ENCODE measurements at places on chromosomes 3 and 15. TPM values are rescaled to one million over a fixed set of nuclear protein-coding genes. Genes with fewer than 3 reads are reported as not detected.

GRCh38 chr3:34508732-34509131 is 710.3 kb downstream of the PDCD6IP start:
- DNase-seq = no peak

- no peak for DNase-seq
Observed at GRCh38 chr3:126464494-126464893, 11.2 kb downstream of the ZXDC start.

The CLRN1 gene
- not detected for polyA plus RNA-seq

DNA sequence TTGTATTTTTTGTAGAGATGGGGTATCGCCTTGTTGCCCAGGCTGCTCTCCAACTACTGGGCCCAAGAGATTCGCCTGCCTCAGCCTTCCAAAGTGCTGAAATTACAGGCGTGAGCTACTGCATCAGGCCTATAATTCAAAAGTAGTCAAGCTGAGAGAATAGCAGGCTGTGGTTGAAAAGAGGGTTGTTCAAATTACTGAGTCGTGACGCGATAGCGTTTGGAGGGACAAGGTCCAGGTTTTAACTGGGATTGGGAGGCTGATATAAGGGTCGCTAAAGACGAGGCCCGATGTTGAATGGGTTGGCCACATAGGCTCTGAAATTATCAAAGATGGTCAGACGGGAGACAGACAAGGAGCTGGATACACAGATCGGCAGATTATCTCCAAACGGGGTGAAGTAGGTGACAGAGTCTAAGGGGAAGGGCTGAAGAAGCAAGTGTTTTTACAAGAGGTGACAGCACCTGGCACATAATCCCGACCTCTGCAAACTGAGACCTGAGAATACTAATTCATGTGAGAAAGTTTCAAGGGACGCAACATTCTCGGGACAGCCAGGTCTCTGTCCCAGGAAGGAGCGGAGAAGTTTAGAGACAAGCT is 759 bp upstream of the ARID3B start:
- DNase-seq = peak; percentile 59

The WNT5A gene
- polyA plus RNA-seq = 0.67 TPM

GRCh38 chr3:1910322-1910721 is 188.3 kb upstream of the CNTN4 start:
- no peak for DNase-seq

DNA sequence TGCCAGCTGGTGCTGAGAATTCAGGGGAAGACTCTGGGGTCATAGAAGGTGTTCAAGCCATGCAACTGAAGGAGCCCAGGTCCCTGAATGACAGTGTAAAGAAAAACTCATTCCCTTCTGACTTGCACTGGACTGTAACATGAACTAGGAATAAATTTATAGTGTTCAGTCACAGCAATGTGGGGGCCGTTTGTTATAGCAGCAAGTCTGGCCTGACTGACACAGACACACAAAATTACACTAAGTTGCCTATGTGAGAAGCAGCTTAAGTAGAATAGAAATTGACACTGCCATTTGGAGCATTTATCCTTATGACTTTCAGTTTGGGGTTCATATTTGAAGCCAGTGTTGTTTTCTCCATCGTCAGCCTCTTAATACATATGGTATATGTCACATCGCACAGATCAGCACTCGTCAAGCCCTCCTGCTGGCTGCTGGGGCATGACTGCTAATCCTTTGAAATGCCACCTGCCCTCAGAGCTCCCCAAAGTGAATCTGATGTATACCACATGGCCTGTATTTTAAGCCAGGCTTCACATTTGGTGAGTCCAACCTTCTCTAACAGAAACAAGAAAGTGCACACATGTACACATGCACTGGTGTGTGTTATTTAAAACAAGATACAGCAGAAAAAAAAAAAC is 17.1 kb upstream of the HEG1 start:
- no peak for DNase-seq

The SUSD5 gene
- polyA plus RNA-seq = 1.2 TPM

The LTK gene
- polyA plus RNA-seq = 6.7 TPM

DNA sequence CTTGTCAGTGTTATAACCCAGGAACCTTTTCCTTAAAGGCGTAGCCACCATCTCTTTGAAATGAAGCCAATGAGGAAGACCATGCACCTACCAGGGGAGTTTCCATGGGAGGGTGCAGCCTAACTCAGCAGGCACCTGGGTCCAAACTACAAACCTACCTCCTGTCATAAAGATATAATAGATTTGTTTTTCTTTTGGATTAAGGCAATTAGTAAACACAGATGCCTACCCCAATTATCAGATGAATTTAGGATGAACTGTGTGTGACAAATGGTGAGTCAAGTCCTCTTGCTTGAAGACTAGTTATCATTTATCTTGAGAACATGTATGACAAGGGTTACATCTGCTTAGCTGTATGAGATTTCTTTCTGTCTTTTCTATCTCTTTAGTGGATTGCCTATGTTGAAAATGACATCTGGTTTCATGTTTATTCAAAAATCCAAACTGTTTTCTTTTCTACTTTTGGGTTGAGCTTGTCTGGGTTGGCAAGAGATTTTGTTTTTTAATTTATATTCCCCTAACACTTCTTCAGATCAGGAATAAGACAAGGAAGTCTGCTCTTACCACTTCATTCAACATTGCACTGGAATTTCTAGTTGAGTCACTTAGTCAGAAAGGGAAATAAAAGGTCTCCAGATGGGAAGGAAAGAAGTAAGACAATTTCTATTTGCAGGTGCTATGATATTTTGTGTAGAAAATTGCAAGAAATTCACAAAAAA is 149.9 kb downstream of the NEK10 start:
- no peak for DNase-seq

DNA sequence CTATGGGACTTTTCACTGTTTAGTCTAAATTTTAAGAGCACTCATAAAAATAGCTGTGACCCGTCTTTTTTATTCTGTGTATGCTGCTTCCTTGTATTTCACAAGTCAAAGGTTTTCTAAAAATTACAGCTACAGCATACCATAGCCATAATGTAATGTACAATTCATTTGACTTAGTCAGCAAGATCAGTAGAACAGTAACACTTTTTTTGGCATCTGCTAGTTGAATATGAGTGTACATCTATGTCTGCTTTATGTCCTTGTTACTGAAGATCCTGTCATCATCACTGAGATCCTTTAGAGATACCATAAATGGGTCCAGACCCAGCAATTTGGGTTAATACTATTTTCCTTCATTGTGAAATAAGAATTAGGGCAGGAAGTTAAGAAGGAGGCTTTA is 42.2 kb downstream of the CMSS1 start:
- peak; percentile 59 for DNase-seq

DNA sequence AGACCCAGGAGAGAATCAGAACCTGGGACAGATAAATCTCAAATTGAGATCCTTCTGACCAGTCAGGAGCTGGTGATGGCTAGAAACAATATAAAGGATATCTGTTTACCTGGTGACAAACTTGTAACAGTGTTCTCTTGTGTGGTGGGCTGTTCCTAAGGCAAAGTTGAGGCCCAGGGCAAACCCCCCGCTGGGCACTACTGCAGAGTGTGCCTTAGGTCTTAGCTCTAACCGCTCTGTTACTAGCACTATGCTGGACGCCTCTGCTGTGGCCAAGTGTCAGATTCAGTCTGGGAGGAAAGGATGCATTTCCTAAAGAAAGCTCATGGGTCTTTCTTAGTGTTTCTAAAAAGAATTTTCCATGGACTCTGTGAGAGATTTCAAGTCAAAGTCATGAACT is 146.5 kb upstream of the MEIS2 start:
- no peak for DNase-seq

DNA sequence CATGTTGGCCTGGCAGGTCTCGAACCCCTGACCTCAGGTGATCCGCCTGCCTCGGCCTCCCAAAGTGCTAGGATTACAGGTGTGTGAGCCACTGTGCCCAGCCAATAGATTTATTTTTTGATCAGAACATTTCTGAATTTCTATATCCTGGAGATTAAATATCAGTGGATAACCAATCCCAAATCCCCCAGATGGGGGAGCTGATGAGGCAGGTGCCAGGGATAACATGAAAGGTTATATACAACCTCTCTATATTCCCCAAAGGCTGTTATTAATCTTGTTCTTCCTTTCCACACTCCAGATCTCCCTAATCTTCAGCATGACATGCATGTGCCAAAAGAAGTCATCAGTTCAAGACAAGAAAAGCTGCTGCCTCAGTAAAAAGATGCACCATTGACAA is 112.3 kb downstream of the WDR76 start:
- DNase-seq = no peak

The CASR gene
- 14.8 TPM for polyA plus RNA-seq

DNA sequence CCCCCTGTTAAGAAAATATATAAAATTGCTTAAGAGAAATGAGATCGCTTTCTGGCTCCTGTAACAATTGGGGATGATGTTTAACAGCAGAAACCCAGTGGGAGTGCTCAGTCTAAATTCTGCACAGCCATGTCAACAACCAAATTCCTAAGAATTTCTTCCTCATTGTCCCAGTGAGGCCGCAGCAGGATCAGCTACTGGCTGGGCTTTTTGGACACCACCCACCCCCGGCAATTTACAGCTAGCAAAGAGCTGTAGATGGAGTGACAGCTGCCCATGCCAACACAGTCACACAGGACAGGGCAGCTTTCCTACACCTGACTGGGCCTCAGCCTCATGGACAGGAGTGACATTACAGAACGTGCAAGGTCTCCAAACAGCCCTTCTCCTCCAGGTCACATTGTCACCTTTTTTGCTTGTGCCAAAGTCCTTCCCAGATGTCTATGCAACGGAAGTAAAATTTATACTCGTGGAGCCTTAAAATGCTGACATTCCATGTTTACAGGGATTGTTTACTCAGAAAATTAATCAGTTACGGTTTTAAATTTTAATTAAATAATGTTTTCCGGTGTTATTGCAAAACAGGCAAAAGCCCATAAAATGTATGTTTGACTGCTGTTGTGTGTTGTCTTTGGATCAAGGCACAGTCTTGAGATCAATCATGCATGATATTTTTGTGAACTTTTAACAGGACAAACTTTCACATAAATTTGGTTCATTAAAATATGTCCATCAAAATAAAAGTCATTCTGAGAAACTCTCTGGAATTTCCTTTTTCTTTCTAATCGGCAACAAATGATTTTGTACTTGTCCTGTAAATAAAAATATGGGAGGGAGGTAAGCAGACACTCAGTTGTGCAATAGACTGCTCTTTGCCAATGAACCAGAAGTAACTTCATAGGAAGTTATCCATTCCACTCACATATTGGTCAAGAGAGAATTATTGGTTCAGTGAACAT is 943.2 kb downstream of the MCTP2 start:
- DNase-seq = peak; percentile 85

DNA sequence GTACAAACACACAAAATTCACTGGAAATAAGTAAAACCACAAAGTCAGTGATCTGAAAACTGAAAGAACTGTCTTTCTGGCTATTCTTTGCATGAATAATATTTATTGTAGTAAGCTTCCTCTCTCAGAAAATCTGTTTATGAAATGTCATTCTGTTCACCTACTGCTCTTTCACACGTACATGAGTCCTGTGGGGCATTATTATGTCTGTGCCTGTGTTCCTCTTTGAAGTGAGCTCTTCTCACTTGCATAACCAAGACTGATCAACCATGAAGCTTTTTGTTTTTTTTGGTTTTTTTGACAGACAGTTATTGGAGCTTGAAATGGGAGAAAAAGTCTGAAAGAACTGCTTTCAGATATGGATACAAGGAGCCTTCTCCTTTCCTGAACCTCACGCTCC is 195.8 kb downstream of the PLCH1 start:
- peak; percentile 29 for DNase-seq

DNA sequence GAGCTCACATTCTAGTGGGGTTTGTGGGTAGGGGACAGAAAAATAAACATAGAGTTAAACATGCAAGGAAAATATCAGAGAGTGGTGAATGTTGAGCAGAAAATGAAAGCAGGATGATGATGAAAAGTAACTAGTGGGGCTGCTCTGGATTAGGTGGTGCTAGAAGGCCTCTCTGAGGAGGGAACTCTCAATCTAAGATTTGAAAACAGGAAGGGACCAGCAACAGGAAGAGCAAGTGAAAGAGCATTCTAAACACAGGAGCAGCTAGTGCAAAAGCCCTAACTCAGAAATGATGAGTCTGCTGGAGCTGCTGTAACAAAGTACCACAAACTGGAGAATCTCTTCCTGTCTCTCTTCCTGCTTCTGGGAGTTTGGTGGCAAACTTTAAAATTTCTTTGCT is 468.6 kb upstream of the AGTR1 start:
- DNase-seq = no peak

GRCh38 chr3:179488213-179488612 is 36.9 kb upstream of the GNB4 start:
- no peak for DNase-seq

The SENP7 gene
- 5.4 TPM for polyA plus RNA-seq

- DNase-seq = no peak
Observed at GRCh38 chr3:183904833-183905780, 20.4 kb upstream of the PARL start.

- no peak for DNase-seq
Observed at GRCh38 chr15:31070867-31071266, 30.7 kb downstream of the TRPM1 start.

- no peak for DNase-seq
Observed at GRCh38 chr3:126693921-126694320, 10.1 kb upstream of the CHCHD6 start.

- DNase-seq = no peak
Observed at GRCh38 chr15:53831907-53832770, 72.7 kb upstream of the WDR72 start.

The ISLR gene
- polyA plus RNA-seq = 18.8 TPM

The ATP8B4 gene
- 2.1 TPM for polyA plus RNA-seq

DNA sequence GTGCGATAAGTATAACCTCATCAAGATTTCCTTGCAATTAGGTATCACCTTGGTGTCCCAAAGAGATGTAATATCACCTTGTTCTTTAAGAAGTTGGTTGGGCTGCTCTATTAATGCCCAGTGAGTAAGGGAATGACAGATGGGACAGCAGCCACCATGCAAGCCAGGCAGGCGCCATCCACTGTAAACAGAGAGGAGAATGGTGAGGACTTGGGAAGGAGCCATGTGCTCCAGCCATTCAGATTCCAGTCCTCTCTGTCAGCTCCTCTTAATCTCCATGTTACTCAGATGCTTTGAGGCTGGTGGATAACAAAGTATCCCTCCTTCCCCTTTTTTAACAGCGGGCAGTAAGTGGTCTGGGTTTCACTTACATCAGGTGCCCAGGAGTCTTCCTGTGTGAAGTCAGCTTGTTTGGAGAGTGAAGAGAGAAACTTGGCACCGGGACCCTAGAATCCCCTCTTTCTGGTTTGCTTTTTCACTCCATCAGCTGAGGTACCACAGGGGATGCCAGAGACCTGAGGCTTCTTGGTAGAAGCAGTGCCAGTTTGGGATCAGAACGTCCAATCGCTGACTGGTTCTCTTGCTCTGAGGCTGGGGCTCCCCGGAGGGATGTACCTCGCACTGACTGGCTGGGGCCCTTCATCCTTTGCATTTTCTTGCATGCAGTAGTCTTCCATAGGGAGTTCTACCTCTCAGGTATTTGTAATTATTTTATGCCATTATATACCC is 29.5 kb downstream of the SLCO3A1 start:
- DNase-seq = no peak

- peak; percentile 84 for DNase-seq
Observed at GRCh38 chr3:5057857-5058324, 64.2 kb upstream of the ARL8B start.

The SENP8 gene
- 5.6 TPM for polyA plus RNA-seq

Measured in kidney (tissue), 22 donors.